ENCODE measurements at places on chromosomes 5 and 9.

DNA sequence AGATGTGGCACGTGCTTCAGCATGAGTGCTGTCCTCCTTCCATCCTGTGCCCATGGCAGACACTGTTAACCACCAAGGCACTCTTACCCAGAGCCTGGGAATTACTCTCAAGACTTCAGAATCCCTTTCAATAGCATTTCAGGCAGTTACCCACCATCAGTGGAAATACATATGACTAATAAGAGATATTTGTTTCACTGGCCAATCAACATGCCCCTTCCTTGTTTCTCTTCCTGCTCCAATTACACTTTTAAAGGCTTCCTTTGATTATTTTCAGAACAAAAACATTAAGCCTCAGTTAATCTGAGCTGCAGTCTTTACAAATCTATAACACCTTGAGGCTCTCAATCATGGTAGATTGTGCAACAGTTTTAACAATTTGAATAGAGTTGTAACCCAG is 70.8 kb downstream of the PRELID2 start:
- DNase-seq: no peak

GRCh38 chr5:168883281-168883741 is 304.1 kb upstream of the PANK3 start:
- DNase-seq: peak; percentile 51

- no peak for DNase-seq
Observed at GRCh38 chr5:140267559-140268018, 35.3 kb downstream of the PFDN1 start.

DNA sequence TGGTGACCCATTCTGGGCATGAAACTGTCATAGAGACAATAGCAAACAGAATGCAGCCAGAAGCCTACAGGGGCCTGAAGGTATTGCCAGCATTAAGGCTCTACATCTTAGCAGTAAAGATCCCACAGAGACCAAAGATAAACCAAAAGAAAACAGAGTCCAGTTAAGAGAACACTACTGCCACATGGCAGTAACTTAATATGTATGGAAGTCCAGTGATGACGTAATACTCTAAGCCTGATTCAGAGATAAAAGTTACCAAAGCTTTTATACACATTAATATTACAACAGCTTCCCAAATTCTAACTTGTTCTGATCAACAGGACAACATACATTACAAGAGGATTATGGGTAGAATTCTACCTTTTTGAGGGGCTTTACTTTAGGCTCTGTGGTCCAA is 371.5 kb downstream of the PRELID2 start:
- no peak for DNase-seq

DNA sequence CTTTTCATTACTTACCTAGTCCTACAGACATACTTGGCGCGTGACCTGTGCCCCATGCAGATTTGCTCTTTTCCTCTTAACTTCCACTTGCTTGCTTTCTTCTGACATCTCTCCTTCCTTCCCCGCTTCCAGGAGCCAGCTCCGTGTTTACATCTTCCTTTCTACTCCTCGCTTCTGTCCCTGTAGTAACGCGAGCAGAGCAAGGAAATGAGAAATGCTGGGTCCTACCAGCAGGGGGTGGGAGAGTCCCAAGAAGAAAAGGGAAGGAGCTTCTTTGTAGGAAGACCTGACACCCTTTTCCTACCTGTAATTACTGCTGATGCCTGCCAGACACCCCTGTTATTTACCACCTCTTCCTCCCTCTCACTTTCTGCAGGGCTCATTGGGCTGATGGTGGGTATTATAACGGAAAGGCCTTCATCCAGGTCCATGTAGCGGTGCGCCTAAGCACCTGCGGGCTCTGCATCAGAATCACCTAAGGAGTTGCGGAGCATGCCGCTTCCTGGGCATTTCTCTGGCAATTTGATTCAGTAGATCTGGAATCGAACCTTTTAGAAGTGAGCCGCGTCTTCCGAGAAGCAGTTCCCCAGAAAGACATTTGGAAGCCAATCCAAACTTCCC is 1260.8 kb upstream of the WWC1 start:
- peak; percentile 47 for DNase-seq

GRCh38 chr5:68074633-68075032 is 140.9 kb upstream of the PIK3R1 start:
- DNase-seq: no peak

- no peak for DNase-seq
Observed at GRCh38 chr5:39605145-39605544, 180.4 kb upstream of the DAB2 start.

GRCh38 chr9:124077915-124078572 is 66.5 kb downstream of the LHX2 start:
- no peak for DNase-seq
